Activated T-cell treated with anti-CD3 and anti-CD28 coated beads, Interleukin-2, amount 50 U/mL, for 24 hours (primary cell): ENCODE measurements at places on chromosomes 7 and 10.

DNA sequence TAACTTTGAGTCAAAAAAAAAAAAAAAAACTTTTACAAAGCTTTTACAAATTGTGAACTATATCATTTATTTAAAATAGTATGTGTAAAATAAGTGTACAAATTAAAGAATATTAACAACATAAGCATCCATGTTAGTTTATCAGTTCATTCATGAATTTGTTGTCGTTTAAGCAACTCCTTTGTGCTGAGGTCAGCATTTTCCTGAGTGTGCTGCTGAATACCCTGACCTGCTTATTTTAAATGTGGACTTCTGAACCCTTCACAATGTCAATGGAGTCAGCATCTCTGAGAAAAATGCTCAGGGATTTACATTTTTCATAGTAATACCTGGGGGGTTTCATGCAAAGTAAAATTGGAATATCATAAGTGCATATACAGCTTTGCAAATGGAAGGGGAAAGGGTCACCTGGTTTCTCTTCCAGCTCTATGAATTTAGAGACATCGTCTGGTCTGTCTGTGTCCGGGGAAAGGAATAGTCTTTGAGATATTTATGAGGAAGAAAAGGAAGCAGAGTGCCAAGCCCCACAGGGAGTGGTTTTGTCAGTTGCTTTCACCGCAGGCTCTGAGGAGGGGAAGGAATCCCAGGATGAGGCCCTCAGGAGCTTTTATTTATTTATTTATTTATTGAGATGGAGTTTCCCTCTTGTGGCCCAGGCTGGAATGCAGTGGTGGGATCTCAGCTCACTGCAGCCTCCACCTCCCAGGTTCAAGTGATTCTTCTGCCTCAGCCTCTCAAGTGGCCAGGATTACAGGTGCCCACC is 125.5 kb upstream of the SVIL start:
- no peak for DNase-seq

GRCh38 chr7:12467837-12468236 is 64.2 kb upstream of the VWDE start:
- DNase-seq: no peak

DNA sequence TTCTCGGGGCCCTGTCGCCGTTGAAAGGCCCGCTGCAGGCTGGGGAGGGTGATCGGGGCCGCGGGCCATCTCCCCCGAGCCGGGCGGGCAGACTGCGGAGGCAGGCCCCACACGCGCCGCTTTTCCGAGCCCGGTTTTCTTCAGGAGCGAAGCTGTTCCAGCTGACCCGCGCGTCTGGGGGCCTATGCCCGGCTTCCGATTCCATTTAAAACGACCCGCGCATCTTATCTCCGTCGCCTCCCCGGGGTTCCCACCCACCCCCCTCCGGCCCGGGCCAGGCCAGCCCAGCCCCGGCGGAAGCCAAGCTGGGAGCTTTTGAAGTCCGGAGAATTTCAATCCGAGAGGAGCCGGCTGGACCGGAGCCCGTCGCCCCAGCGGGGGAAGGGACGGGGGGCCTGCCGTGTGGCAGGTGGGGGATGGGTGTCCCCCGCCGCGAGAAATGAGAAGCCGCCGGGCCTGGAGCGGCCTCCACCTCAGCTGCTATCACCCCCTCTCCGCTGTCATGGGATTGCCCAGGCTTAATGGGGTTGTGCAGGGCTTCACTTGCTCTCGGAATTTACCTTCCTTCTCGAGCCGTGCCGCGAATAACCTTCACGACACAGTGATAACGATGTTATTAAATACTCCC is 3.1 kb upstream of the EVX1 start:
- DNase-seq: no peak

GRCh38 chr7:16735020-16735419 is 18.5 kb upstream of the TSPAN13 start:
- DNase-seq: no peak
